Transverse colon (tissue), 4 donors: ENCODE measurements at places on chromosomes 1 and 21. TPM values are rescaled to one million over a fixed set of nuclear protein-coding genes. Genes with fewer than 3 reads are reported as not detected.

DNA sequence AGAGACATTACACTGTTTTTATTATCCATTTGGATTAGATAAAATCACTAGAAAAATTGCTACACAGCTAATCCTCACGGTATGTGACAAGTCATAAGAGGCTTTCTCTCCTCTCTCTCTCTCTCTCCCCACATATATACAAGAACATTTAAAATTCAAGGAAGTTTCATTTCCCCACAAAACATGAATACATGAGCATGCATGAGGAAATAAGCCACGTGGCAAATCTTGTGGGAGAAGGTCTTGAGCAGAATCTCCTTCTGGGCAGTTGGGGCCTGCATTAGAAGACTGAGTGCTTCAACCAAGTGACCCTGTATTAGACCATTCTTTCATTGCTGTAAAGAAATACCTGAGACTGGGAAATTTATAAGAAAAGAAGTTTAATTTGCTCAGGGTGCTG lies 1313.1 kb downstream of the MRPL39 start:
- no peak overlapping the region for H3K27ac ChIP-seq
- no peak overlapping the region for H3K4me3 ChIP-seq
- no peaks in the 10 kb centered on the region for H3K36me3 ChIP-seq

DNA sequence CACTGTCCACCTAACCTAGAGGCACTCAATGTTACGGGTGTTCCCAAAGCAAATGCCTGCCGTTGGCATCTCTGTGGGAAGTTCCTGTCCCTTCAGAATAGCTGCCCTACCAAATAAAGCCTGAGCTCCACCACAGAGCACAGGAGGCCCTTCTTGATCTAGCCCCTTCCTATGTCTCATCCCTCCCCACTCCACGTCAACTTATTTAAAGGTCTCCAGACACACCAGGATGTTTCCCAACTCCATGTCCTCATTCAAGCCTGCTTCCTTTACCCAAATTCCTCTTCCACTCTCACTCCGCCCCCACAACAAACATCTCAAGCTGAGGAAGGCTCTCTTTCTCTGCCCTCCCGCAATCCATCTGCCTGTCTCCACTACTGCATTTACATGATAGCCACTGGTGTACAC lies 87.7 kb downstream of the TGFBR3 start:
- DNase-seq, result no peak
- H3K36me3 ChIP-seq, result no peaks in the 10 kb centered on the region
- peak overlapping the region; percentile 13 for H3K27ac ChIP-seq
- no peak overlapping the region for H3K4me3 ChIP-seq
- no peaks in the 10 kb centered on the region for H3K4me1 ChIP-seq
- H3K27me3 ChIP-seq, result no peaks in the 10 kb centered on the region

- no peak overlapping the region for H3K27ac ChIP-seq
- H3K4me3 ChIP-seq, result no peak overlapping the region
- no peaks in the 10 kb centered on the region for H3K36me3 ChIP-seq
- no peak for DNase-seq
Observed at GRCh38 chr1:182259968-182260367, 131.6 kb downstream of the GLUL start.

GRCh38 chr1:1181129-1181937 lies 7.7 kb downstream of the TTLL10 start:
- no peaks in the 10 kb centered on the region for H3K4me1 ChIP-seq
- H3K27me3 ChIP-seq, result peaks cover 28% of the 10 kb centered on the region
- H3K36me3 ChIP-seq, result no peaks in the 10 kb centered on the region
- no peak overlapping the region for H3K4me3 ChIP-seq
- no peak overlapping the region for H3K27ac ChIP-seq
- DNase-seq, result peak; percentile 7

DNA sequence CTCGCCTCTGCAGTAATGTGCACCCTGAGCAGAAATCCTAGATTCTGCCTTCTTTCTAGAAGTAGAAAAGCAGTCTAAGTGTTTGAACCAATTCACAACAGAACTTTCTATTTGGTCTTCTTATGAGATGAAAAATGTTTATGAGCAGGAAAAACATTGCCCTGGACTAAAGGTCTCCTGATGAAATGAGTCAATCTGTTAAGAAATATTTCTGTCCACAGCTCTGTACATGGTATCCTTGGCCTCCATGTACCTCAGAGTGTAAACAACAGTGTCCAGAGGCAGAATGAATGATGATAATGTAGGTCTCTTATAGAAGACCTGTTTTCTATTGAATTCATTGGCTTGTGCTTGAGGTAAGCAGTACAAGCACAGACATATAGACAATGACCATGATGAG lies 6.2 kb upstream of the APCS start:
- H3K4me1 ChIP-seq, result no peaks in the 10 kb centered on the region
- H3K4me3 ChIP-seq, result no peak overlapping the region
- no peak overlapping the region for H3K27ac ChIP-seq

DNA sequence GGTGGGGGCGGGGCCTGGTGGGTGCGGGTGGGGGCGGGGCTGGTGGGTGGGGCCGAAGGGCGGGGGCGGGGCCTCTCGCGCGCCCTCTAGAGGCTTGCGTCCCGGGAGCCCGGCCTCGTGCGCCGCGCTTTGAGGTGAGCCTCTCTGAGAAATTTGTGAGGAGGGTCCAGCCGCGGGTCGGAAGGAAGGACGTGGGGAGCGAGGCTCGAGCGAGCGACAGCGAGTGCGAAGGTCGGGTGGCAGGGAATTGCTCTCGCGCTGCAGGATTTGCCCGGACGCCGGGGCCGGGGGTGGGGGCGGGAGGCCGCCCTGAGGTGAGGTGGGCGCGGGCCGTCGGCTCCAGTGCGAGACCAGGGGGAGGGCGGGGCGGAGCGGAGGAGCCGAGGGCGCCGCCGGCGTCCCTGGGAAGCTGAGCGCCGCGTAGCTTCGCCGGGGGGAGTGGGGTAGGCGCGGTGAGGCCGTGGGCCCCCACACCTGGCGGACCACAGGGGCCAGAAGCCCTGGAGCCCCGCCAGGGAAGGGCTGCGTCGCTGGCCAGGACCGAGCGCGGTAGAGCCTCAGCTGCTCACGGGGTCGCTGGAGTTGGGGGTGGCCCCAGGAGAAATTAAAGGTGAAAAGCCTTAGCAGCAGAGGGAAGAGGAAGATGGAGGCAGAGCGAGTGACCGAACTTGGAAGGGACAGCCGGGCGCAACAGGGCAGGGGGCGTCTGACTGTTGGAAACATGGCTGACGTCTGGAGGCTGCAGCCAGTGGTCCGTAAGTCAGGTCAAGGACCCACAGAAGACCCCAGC lies 754 bp upstream of the LSS start:
- H3K4me3 ChIP-seq, result peak overlapping the region; percentile 84
- no peaks in the 10 kb centered on the region for H3K27me3 ChIP-seq
- no peak for DNase-seq
- peaks cover 5% of the 10 kb centered on the region for H3K36me3 ChIP-seq
- peak overlapping the region; percentile 67 for H3K27ac ChIP-seq
- H3K4me1 ChIP-seq, result peaks cover 29% of the 10 kb centered on the region

DNA sequence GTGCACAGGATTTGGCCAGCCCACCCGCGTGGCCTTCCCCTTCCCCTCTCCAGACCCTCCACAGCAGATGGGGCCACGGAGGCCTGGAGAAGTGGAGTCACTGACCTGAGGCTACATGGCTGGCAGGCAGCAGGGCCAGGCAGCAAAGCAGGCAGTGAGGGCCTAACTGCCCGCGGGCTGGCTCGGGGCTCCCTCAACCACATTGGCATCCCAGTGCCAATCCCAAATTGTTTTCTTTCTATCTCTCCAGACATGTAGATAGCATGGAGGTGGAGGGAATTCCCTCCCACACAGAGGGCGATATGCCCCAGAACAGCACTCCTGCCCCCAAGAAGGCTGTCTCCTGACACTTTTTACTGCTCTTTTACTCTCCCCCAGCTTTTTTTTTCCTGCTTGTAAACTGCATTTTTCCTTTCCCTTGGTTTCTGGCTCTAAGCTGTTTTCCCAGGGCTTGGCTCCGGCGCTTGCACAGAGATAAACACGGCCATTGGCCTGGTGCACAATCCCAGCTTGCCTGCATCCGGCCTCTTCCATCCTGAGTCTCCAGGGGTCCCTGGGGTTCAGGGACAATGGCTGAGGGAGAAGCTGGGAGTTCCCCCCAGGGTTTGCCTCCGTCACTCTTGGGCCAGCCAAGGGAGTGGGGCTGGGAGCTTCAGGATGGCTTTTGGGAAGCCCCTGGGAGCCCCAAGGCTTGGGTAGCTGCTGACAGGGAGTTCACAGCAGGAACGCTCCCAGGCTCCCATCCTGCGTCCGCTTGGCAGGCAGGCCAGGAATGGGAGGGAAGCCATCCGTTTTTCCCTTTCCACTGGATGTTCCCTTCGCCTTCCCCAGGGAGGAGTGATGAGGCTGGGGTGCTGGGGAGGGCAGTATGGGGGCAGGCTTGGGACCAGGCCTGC lies 7.0 kb downstream of the EPHX1 start:
- no peak overlapping the region for H3K4me3 ChIP-seq
- H3K4me1 ChIP-seq, result peaks cover 59% of the 10 kb centered on the region
- no peaks in the 10 kb centered on the region for H3K36me3 ChIP-seq
- peak overlapping the region; percentile 98 for H3K27ac ChIP-seq
- peak; percentile 50 for DNase-seq
- no peaks in the 10 kb centered on the region for H3K27me3 ChIP-seq

DNA sequence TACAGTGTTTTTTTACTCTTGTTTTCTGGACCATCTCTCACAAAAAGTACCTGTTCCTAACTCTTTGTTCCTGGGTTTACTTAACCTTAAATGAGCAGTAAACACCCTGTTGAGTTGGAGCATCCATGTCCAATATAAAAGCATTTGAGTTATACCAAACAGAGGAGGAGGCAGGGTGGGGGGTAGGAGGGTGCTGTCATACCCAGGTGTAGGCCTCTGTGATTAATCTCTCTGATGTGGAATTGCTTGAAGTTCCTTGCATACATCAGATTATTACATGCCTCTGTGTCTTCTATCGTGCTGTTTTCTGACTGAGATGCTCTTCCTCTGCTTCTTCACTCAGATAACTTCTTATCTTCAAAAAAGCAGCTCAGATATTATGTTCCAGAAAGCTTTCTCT lies 28.1 kb upstream of the RGS18 start:
- H3K36me3 ChIP-seq, result no peaks in the 10 kb centered on the region
- H3K27me3 ChIP-seq, result no peaks in the 10 kb centered on the region
- no peak overlapping the region for H3K4me3 ChIP-seq
- H3K4me1 ChIP-seq, result no peaks in the 10 kb centered on the region

- no peak overlapping the region for H3K4me3 ChIP-seq
- DNase-seq, result no peak
- H3K4me1 ChIP-seq, result no peaks in the 10 kb centered on the region
- no peaks in the 10 kb centered on the region for H3K36me3 ChIP-seq
- no peak overlapping the region for H3K27ac ChIP-seq
Observed at GRCh38 chr21:21547368-21547953, 549.3 kb downstream of the NCAM2 start.

- no peaks in the 10 kb centered on the region for H3K27me3 ChIP-seq
- H3K27ac ChIP-seq, result no peak overlapping the region
- no peaks in the 10 kb centered on the region for H3K36me3 ChIP-seq
- H3K4me3 ChIP-seq, result no peak overlapping the region
- no peaks in the 10 kb centered on the region for H3K4me1 ChIP-seq
Observed at GRCh38 chr1:42793824-42794223, 9.0 kb downstream of the TMEM269 start.

DNA sequence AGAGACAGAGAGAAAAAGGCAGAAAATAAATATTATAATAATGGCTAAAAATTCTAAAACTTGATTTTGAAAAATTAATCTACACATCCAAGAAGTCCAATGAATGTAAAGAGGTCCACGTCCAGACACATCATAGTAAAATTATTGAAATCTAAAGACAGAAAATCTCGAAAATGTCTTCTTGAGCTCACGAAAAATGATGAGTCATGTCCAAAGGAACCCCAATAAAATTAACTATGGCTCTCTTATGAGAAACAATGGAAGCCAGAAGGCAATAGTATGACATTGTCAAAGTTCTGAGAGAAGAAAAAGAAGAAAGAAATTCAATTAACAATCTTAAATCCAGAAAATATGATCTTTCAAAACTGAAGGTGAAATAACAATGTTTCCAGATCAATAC lies 84.6 kb downstream of the LRRIQ3 start:
- no peaks in the 10 kb centered on the region for H3K4me1 ChIP-seq
- H3K36me3 ChIP-seq, result no peaks in the 10 kb centered on the region
- no peak overlapping the region for H3K4me3 ChIP-seq
- no peak for DNase-seq
- no peaks in the 10 kb centered on the region for H3K27me3 ChIP-seq
- H3K27ac ChIP-seq, result no peak overlapping the region

GRCh38 chr1:70044832-70045231 lies 160.5 kb downstream of the LRRC40 start:
- no peaks in the 10 kb centered on the region for H3K27me3 ChIP-seq
- H3K36me3 ChIP-seq, result no peaks in the 10 kb centered on the region
- peaks cover 7% of the 10 kb centered on the region for H3K4me1 ChIP-seq
- no peak for DNase-seq
- no peak overlapping the region for H3K4me3 ChIP-seq
- H3K27ac ChIP-seq, result no peak overlapping the region

- H3K27me3 ChIP-seq, result no peaks in the 10 kb centered on the region
- no peaks in the 10 kb centered on the region for H3K36me3 ChIP-seq
- H3K27ac ChIP-seq, result no peak overlapping the region
- no peaks in the 10 kb centered on the region for H3K4me1 ChIP-seq
- H3K4me3 ChIP-seq, result no peak overlapping the region
Observed at GRCh38 chr21:21159253-21159899, 161.2 kb downstream of the NCAM2 start.

GRCh38 chr1:194544012-194544411 lies 1357.6 kb upstream of the B3GALT2 start:
- no peak for DNase-seq
- H3K27me3 ChIP-seq, result no peaks in the 10 kb centered on the region
- H3K36me3 ChIP-seq, result no peaks in the 10 kb centered on the region
- H3K4me3 ChIP-seq, result no peak overlapping the region
- no peak overlapping the region for H3K27ac ChIP-seq
- H3K4me1 ChIP-seq, result no peaks in the 10 kb centered on the region

Gene OR10T2
- total RNA-seq, result not detected

Gene TMEM200B
- total RNA-seq, result 7.5 TPM

Gene LCE2B
- total RNA-seq, result not detected

Gene RHOU
- 43.6 TPM for total RNA-seq

Gene CITED4
- total RNA-seq, result 30.1 TPM

Gene DNASE2B
- not detected for total RNA-seq

Gene TRIM63
- total RNA-seq, result not detected

Gene SELP
- 2.0 TPM for total RNA-seq

Gene ERICH3
- total RNA-seq, result 6.4 TPM

Gene PLA2G2C
- total RNA-seq, result 0.16 TPM

Gene NKAIN1
- total RNA-seq, result not detected

Gene KCND3
- 3.5 TPM for total RNA-seq
